Pons (tissue), 1 donor: ENCODE measurements at places on chromosomes 5 and 9.

DNA sequence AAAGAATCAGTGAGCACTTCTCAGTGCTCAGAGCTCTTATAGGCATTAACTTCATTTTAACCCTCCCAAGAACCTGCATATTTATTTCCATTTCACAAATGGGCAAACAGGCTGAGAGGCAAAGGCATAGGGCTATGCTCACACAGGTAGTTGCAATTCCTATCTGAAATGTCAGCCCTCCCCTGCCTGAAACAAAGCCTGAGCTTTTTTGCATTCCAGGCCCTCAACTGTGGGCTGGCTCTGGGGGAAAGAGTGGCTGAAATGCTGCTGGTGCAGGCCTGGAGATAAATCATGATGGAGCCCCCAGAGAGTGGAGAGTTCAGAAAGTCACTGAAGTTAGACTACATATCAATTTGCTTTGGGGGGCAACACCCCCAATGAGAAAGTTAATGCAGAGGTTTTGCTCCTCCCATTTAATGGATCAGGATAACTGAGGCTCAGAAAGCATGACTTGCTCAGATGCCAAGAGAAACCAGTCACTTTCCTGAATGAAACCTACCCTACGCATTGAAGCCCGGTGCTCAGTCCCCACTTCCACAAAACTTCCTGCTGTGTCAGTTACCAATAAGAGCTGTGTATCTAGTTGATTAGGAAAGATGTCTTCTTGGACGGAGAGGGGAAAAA is 5.6 kb downstream of the DRD1 start:
- DNase-seq, result no peak

DNA sequence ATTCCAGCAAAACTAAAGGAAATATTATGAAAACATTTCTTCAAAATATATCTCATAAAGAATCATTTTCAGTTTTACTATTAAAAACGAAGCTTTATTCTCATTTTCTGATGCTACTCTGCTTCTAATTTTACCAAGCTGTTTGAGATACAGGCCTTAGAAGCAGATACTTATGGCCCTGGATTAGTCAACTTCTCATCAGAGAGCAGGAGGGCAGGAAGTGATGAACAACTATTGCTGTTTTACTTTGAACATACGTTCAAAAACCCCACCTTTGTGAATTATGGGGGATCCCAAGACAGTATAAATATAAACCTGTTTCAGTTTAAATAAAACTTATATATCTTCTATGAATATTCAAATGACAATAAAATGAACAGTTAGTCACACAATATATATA is 16.0 kb downstream of the MPDZ start:
- no peak for DNase-seq

DNA sequence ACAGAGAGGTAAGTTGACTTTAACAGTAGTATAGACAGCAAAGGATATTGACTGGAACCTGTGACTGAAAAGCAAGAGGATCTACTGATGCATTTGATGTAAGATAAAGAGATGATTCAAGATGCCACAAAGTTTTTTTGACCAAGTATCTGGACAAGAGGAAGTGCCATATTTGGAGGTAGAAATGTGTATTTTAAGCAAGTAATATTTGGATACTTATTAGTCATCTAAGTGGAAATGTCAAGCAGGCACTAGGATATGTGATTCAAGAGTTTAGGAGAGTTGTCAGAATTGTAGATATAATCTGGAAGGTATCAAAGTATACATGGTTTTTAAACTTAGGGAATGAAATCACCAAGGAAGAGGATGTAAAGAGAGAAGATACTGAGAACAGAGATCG is 686.1 kb upstream of the CHD1 start:
- no peak for DNase-seq

- DNase-seq, result no peak
Measured at GRCh38 chr5:179411161-179411841, 66.0 kb upstream of the ADAMTS2 start.

- no peak for DNase-seq
Measured at GRCh38 chr5:133370904-133371303, 241.4 kb downstream of the FSTL4 start.
